ENCODE measurements at places on chromosomes 2 and 18.
A peak's percentile ranks its signal among the peaks of the same experiment; 100 is the strongest.

DNA sequence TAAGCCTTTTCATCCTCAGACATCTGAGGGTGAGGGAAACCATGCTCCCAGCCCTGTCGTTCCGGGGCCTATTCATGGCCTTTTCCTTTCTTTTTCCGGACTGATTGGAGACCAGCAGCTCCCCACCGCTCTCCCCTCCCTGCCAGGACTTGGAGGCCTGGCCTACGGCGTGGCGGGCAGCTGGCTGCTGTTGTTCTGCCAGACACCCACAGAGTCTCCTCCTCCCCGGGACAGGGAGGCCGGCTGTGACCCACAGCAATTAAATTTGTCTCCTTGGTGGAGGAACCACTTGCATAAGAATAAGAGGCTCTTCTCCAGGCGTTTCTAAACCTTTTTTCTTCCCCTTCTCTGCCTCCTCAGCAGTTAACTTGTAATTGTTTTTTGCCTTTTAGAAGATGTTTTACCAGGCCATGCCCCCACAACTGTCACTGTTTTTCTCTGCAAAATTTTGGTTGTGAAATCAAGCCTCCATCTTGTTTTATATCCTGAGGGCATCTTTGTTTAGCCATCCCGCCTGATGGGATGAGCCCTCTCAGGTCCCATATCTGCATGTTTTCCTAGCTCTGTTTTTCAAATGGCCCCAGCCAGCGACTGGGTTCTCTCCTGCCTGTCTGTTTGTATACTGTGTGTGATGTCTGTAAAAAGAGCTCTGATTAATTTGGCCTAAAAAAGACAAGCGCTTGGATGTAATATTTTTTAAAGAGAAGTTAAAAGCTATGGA lies 1060.0 kb upstream of the DDX18 start:
- H3K4me3 ChIP-seq, result no peak overlapping the region
- H3K27ac ChIP-seq, result no peak overlapping the region
- H3K4me1 ChIP-seq, result no peaks in the 10 kb centered on the region
- no peaks in the 10 kb centered on the region for H3K27me3 ChIP-seq

DNA sequence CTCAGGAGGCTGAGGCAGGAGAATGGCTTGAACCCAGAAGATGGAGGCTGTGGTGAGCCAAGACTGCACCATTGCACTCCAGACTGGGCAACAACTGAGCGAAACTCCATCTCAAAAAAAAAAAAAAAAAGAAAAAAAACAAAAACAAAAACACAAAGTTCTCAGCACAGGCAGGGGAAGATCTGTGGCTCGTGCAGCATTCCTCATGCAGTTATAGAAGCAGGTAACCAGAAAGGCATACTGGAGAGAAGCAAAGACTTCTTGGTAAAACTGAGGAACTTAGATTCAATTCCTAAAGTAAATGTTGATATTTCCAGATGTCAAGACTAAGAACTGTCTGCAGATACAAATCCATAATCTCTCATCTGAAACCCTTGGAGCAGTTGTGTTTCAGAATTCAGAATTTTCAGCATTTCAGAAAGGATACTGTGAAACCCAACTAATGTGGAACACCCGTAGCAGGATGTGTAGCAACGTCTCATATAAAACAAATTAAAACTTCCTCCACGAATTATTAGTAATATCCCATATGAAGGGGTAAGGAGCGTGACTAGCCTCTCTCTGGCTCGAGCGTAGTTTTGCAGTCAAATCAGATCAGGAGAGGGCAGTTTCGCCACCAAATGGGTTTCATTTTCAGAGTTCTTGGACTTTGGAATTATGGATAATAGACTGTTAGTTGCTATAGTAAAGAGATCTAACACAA lies 13.2 kb upstream of the SLC25A52 start:
- DNase-seq, result no peak
- H3K27ac ChIP-seq, result no peak overlapping the region

- no peaks in the 10 kb centered on the region for H3K36me3 ChIP-seq
- H3K4me1 ChIP-seq, result no peaks in the 10 kb centered on the region
- no peak overlapping the region for H3K4me3 ChIP-seq
- DNase-seq, result no peak
Measured at GRCh38 chr2:117557626-117558025, 256.9 kb upstream of the DDX18 start.

DNA sequence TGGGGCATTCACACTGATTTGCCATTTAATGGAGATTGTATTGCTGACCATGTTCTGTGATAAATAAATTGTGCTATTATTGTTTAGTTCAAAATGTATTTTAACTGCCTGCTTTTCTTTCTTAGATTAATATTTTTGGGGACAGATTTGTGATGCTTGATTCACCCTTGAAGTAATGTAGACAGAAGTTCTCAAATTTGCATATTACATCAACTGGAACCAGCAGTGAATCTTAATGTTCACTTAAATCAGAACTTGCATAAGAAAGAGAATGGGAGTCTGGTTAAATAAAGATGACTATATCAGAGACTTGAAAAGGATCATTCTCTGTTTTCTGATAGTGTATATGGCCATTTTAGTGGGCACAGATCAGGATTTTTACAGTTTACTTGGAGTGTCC lies 1.8 kb downstream of the DNAJC10 start:
- no peak overlapping the region for H3K27ac ChIP-seq
- DNase-seq, result no peak
- no peaks in the 10 kb centered on the region for H3K36me3 ChIP-seq
- H3K4me3 ChIP-seq, result no peak overlapping the region
- H3K4me1 ChIP-seq, result peaks cover 10% of the 10 kb centered on the region

DNA sequence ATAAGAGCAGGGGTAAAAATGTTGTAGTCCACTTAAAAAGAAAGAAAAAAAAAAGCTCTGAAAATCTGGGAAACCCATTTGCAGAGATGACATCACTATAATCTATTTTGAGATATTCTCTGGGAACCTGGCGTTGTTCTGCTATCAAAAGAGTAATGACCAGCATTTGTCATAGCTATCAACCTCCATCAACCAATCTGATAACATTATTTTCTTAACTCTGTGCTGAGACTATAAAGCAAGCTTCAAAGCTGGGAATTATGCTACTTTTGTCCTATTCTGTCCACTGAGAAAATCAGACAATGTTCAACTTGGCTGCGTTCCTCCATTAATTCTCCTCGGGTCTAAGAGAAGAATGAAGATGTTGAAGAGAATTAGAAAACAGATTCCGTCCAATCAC lies 107.5 kb downstream of the STK39 start:
- no peaks in the 10 kb centered on the region for H3K27me3 ChIP-seq
- no peak for DNase-seq
- H3K36me3 ChIP-seq, result no peaks in the 10 kb centered on the region
- no peak overlapping the region for H3K4me3 ChIP-seq

DNA sequence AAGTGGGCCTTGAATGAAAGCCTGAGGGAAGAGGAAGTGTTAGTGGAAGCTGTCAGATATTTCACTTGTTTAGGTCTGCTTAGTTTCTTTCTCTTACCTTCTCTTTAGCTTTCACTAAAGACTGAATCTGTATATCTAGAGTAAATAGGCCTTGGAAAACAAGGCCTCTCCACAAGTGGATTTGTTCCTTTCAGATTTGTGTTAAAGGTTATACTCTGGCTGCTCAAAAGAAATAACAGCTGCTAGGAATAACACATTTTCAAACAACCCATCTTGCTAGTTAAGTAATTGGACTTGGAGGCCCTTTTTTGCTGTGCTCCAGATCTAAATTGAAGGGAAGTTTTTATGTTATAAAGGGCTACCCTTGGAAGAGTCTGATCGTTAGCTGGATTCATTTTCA lies 236.3 kb downstream of the KIAA1328 start:
- H3K36me3 ChIP-seq, result no peaks in the 10 kb centered on the region
- no peak for DNase-seq
- no peaks in the 10 kb centered on the region for H3K4me1 ChIP-seq
- no peak overlapping the region for H3K27ac ChIP-seq

GRCh38 chr2:140154271-140154670 lies 1374.1 kb upstream of the NXPH2 start:
- no peak for DNase-seq
- no peak overlapping the region for H3K27ac ChIP-seq
- H3K4me3 ChIP-seq, result no peak overlapping the region
- H3K4me1 ChIP-seq, result no peaks in the 10 kb centered on the region
- H3K36me3 ChIP-seq, result no peaks in the 10 kb centered on the region

DNA sequence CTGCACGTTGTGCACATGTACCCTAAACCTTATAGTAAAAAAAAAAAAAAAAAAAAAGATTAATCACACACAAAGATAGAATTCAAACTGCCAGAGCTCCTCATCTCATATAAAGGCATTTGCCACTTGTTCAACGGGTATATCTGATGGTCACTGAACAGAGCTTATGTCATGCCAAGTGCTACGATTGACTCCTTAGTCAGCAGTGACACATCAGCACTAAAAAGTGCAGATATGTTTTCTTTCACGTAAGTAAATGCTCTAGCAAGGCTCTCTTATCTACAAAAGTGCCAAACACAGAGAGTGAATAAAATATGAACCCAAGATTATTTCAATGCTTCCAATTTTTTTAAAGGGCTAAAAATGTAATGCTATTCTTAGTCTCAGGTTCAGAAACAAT lies 1.1 kb downstream of the LMAN1 start:
- DNase-seq, result no peak
- H3K4me3 ChIP-seq, result peak overlapping the region; percentile 84
- peaks cover 39% of the 10 kb centered on the region for H3K4me1 ChIP-seq

DNA sequence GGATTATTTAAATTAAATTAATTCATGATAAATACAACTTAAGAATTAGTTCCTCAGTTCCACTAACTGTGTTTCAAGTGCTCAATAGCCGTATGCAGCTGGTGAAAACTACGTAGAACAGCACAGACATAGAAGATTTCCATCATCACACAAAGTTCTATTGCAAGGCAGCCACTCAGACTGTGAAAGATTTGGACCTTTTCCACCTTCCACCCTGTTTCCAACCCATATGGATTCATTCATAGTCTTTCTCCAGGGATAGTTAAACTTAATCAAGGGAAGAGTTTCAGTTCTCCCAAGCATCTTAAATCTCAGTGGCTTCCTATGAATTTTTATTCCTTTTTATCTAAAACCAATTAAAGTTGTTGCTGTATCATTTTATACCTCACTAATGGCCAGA lies 2030.8 kb downstream of the SUCLG1 start:
- H3K27ac ChIP-seq, result no peak overlapping the region
- no peaks in the 10 kb centered on the region for H3K27me3 ChIP-seq
- no peaks in the 10 kb centered on the region for H3K36me3 ChIP-seq
- H3K4me1 ChIP-seq, result no peaks in the 10 kb centered on the region
- DNase-seq, result no peak
- no peak overlapping the region for H3K4me3 ChIP-seq

DNA sequence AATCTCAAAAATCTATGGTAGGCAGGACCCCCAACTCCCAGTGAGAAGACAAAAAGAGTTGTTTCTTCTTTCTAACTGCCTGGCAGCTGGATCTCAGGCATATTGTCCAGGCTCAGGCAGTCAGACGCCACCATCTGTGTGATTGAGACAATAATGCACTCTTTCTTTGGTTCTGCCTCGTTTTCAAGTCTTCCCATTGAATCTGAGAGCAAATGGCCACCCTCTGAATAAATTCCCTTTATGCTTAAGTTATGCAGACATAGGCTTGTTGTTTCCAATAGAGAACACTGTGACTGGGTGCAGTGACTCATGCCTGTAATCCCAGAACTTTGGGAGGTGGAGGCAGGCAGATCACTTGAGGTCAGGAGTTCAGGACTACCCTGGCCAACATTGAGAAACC lies 15.3 kb upstream of the CD207 start:
- DNase-seq, result no peak
- no peak overlapping the region for H3K27ac ChIP-seq
- H3K36me3 ChIP-seq, result no peaks in the 10 kb centered on the region
- no peaks in the 10 kb centered on the region for H3K27me3 ChIP-seq
- H3K4me3 ChIP-seq, result no peak overlapping the region
- no peaks in the 10 kb centered on the region for H3K4me1 ChIP-seq

- no peak for DNase-seq
- H3K36me3 ChIP-seq, result no peaks in the 10 kb centered on the region
- H3K4me3 ChIP-seq, result no peak overlapping the region
- no peaks in the 10 kb centered on the region for H3K27me3 ChIP-seq
Measured at GRCh38 chr2:86280191-86280667, 57.2 kb downstream of the REEP1 start.

GRCh38 chr2:47530105-47530760 lies 127.3 kb downstream of the MSH2 start:
- no peaks in the 10 kb centered on the region for H3K27me3 ChIP-seq
- H3K36me3 ChIP-seq, result no peaks in the 10 kb centered on the region
- H3K4me3 ChIP-seq, result no peak overlapping the region
- H3K4me1 ChIP-seq, result no peaks in the 10 kb centered on the region
- H3K27ac ChIP-seq, result no peak overlapping the region

GRCh38 chr2:236943068-236943467 lies 142.6 kb upstream of the COPS8 start:
- H3K4me3 ChIP-seq, result no peak overlapping the region
- H3K27me3 ChIP-seq, result no peaks in the 10 kb centered on the region
- H3K36me3 ChIP-seq, result no peaks in the 10 kb centered on the region
- H3K27ac ChIP-seq, result no peak overlapping the region

DNA sequence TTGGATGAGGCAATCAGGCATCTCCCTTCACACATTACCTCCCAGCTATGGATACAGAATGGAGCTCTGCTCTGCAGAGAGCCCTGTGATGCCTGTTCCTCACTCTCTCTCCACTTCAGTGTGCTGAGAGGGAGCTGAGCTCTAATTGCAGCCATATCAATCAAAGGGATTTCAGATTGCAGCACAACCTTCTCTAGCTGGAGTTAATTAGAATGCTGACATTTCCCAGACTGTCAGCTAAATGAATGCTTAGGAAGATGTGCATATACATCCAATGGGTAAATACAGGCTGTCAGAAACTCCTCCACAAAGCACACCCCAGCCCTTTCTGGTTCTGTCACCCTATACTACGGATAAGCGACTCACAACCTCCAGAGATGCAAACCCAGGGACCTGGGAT lies 402.6 kb downstream of the EIPR1 start:
- no peak overlapping the region for H3K4me3 ChIP-seq
- H3K27me3 ChIP-seq, result no peaks in the 10 kb centered on the region
- H3K4me1 ChIP-seq, result no peaks in the 10 kb centered on the region
- no peak for DNase-seq
- H3K36me3 ChIP-seq, result no peaks in the 10 kb centered on the region

DNA sequence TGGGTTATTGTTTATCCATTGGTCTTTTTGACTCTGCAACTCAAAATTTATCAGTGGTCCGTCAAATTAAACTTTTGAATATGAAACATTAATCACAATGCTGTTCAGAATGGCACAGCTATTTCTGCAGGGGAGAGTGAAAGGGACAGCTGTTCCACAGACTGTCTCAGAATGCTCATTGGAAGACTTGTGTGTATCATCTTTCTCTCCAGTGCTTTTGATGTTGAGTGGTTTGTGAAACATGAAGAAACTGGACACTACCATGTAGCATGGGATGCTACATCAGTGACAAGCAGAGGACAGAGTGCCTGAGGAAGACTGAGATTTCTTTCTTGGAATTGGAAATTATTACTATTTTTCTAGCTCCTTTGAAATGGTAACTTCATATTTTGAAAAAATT lies 115.7 kb downstream of the PLCL1 start:
- H3K4me3 ChIP-seq, result no peak overlapping the region
- H3K4me1 ChIP-seq, result no peaks in the 10 kb centered on the region
- DNase-seq, result no peak
- H3K27ac ChIP-seq, result no peak overlapping the region

GRCh38 chr2:143726151-143726845 lies 597.1 kb downstream of the ARHGAP15 start:
- no peak for DNase-seq
- no peak overlapping the region for H3K4me3 ChIP-seq
- H3K4me1 ChIP-seq, result peaks cover 3% of the 10 kb centered on the region
- H3K27me3 ChIP-seq, result no peaks in the 10 kb centered on the region

All from esophagus squamous epithelium (tissue), 5 donors.